ENCODE measurements at places on chromosomes 6 and 20.

GRCh38 chr20:17833036-17833674, 133.4 kb downstream of the BANF2 start:
- DNase-seq = no peak

DNA sequence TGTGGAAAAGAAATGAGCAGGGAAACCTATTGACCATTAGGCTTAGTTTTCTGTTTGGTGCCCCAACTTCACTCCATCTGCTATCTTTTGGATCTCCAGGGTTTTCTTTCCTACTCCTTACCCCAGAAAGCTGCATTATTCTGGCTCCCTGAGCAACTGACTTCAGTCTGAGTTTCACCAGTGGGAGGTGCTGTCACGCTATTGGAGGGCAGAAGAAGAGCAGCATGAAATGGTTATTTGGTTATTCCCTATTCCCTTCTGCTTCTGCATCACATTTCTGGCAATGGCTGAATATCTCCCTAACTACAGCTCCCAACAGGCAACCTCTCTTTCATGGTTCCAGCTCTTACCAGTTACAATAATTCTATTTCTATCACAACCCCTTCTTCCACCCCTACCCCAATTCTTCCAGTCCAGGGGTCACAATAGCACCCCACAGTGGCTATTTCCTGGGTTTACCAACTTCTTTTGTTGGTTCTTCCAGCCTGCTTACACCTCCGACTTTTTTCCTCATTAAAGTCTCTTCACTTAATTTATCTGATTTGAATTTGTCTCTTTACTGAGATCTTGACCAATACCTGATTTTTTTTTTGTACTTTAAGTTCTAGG, 311.5 kb downstream of the PLCB1 start:
- no peak for DNase-seq

DNA sequence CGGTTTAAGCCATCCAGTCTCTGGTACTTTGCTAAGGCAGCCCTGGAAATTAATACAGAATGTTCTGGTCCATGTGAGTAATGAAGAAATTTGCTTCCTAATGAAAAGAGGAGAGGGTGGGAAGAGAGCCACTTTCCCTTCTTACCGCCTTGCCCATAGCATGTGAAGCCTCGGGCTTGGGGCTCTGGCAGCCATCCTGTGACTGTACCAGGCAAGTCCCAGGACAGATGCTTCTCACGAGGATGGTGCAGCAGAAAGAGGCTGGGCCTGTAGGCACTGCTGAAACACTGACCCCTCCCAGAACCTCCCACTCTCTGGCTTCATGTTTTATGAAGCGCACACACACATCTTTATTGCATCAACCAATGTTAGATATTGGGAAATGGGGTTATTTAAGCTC, 74.8 kb downstream of the IYD start:
- DNase-seq = no peak

GRCh38 chr6:115370202-115370601, 690.5 kb downstream of the FRK start:
- DNase-seq = no peak

DNA sequence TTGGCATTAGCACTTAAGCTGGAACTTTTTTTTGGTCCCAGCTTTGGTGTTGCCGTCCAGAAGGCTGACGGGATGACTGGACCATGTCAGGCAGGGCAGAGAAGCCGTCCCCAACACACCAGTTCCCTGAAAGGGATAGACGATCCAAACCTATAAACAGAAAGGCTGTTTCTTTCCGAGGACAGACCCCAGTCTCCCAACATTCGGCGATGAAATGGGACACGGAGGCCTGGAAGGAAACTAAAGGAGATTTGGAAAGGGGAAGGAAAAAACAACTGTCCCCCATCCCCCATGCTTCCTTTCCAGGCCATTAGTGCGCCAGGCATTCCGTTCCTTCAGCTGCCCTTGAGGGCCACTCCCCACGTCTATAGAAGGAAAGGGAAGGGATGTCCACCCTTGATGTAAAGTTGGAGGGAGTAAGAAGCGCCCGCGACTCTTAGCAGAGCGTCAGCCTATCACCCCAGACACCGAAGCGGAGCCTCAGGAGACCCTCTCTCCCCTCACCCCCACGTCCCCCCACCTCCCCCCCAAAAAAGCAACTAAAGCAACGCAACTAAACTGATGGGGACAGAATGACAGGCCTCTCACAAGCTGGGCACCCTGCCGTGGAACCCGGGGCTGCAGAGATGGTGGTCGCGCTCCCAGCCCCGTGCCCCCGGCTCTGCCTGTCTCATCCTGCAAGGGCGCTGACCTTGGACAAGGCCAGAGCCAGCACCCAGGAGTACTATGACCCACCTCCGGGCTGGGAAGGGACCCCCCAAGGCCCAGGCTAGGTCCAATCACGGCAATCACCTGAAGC, 638 bp downstream of the BLCAP start:
- no peak for DNase-seq

- DNase-seq = no peak
Measured at GRCh38 chr6:28696167-28696566, 170.5 kb downstream of the GPX5 start.

DNA sequence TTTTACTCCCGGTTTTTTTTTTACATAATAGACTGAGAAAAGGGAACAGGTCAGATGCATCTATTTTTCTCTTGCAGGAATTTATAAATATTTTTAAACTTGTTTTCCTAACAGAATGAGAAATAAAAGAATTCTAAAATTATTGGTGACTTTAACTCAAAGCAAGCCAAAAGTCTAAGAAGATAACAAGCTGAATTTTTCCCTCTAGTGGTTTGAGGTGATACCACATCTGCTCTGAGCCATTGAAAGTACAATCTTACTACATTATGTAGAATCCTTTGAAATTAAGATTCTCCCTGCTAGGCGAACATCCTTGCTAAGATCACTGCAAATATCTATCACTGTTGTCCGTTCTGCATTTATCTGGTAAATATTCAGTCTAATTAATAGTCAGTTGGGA, 10.7 kb upstream of the STMND1 start:
- DNase-seq = no peak

DNA sequence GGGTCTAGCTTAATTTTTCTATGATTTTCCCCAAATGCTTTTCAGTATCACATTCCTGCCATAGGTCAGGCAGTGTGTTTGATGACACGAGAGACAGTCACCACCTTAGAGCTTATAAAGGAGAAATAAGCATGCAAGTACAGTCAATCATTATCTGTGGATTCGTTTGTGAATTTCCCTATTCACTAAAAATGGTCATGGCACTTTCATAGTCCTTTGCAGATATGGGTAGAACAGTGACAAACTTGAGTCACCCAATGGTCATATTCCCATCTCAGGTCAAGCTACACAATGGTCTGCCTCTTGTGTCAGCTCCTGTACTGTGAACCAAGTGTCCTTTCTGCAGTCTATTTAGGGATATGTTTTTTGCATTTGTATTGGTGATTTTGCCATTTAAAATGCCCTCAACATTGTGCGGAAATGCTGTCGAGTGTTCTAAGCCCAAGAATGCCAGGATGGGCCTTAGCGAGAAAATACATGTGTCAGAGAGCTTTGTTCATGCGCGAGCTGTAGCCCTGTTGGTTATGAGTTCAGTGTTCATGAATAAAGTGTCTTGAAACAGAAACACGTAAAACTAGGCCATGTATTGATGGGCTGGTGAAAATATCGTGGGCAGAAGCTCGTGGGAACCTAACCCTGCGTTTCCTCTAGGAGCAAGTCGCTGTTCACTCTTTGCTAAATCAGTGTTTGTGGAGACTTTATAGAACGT, 19.8 kb downstream of the SUMO4 start:
- DNase-seq = no peak

DNA sequence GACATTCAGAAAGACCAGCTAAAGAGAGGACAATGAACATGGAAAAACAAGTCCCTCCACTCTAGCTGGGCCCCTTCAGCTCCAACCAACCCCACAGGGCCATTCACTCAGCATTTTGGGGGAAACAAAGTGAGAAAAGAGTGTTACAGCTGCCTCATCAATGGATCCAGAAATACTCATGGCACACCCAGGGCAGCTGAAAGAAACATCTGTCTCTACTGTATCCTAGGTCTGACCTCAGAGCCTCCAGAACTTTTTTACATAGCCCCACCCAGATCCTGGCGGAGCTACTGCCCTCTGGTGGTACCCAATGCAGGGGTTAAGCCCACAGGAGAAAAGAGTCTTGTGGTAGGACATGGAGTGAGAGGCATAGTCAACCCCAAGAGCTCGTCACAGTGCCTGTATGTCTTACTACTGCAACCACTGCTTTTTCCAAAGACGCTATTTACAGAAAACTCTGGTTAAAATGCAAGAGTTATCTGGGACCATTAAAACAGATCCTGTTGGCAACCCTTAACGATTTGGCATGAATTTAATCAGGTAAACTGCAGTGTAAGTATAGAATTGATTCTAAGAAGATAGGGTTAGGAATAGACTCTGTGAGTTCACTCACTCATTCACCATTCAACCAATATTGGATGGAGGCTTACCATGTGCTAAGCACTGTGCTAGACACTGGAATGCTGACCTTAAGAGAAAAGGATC, 37.4 kb upstream of the FAM83C start:
- DNase-seq = peak; percentile 75

DNA sequence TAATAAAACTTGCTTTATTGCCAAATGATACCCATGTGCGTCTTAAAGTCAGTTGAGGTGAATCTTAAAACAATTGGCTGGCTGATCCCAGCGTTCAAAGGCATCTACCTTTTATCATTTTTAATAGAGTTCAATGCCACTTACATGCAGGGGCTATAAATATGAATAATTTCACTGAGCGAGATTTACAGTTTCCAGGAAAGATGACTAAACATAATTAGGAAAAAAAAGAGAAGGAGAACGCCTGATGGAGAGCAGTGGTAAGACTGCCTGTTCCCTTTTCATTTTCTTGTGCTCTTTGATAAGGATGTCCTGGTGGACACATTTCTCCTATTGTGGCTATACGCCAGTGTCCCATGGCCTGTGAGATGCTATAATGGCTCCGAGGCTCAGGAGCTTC, 139.9 kb upstream of the SLC22A23 start:
- DNase-seq = no peak

DNA sequence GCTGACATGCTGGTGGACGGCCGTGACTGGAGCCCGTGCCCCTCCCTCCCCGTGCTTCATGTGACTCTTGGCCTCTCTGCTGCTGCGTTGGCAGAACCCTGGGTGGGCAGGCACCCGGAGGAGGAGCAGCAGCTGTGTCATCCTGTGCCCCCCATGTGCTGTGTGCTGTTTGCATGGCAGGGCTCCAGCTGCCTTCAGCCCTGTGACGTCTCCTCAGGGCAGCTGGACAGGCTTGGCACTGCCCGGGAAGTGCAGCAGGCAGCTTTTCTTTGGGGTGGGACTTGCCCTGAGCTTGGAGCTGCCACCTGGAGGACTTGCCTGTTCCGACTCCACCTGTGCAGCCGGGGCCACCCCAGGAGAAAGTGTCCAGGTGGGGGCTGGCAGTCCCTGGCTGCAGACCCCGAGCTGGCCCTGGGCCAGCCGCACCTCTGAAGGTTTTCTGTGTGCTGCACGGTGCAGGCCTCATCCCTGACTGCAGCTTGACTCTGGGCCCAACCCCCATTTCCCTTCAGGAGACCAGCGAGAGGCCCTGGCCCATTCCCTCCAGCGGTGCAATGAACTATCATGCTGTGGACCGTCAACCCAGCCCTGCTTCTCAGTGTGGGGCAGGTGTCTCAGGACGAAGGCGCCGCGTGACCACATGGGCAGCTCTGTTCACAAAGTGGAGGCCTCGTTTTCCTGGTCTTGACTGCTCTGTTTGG, 8.1 kb downstream of the NPBWR2 start:
- DNase-seq = no peak

DNA sequence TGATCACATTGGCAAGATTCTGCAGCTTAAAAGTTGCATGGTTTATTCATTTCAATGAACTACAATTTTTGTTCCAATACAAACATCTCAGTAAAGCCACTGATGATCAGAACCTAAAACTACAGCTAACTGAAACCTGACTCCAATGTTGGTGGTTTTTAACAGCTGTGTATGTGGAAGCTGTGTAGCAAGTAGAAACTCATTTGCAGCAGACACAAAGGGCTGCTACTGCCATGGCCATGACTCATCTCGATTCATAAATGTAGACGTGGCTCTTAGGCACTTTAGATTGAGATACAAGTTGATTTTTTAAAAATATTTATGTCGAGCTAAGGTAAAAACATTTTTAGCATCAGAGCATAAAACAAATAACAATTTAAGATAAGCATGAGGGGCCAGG, 19.5 kb upstream of the MAP3K4 start:
- no peak for DNase-seq

DNA sequence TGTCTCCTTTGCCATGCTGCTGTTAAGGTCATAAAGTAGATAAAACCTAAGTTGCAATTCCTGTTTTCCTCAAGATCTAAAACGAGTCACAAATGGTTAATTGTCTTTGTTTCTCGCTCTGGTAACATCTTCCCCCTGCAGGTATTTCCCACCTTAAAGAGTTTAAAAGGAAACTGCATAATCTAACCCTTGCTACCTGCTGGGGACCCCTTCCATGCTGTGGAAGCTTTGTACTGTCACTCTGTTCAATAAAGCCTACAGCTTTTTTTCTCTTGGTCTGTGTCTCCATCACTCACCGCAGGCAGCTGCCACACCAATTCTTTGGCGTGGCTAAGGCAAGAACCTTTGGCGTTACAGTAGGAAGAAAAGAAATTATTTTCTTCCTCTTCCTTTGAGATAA, 117.7 kb upstream of the GJE1 start:
- DNase-seq = no peak

DNA sequence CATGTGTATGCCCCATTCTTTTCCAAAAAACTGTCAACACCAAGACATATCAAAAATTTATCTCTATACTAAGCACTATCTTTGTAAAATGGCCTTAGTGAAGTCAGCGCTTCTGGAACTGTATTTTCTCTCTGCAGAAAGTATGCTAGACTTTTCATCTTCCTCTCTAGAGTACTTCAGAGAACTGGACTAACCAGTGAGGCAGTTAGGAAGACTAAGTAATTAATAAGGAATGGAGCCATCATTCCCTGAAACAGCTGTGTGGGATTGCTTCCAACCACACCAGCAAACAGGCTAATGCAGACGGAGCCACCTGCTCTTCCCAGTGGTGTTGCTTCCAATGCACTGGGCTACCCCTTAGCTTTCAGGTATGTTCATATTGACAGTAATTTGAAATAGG, 169.1 kb upstream of the FUT9 start:
- no peak for DNase-seq

GRCh38 chr6:90788781-90789180, 201.9 kb upstream of the MAP3K7 start:
- DNase-seq = no peak

DNA sequence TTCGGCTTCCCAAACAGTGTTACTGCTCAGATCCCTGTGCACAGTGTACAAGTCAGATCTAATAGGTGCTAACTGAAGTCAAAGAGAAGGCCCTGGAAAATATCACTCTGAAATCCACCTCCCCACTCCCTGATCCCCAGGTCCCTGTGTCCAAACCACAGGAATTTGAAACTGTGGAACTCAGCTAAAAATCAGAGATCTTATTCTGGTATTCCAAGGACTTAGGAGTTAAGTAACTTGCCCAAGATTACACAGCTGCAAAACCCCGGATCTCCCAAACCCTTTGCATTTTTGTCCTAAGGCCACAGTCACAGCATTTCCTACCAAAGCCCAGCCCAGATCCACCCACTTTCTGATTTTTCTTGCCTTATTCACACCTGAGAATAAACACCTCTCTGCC, 32.3 kb upstream of the SLC23A2 start:
- DNase-seq = no peak

GRCh38 chr20:25254986-25255680, 7.2 kb downstream of the PYGB start:
- no peak for DNase-seq
